ENCODE measurements at places on chromosomes 5 and 9.

GRCh38 chr9:113992276-113992951, 85.7 kb downstream of the AMBP start:
- DNase-seq, result no peak

- no peak for DNase-seq
Observed at GRCh38 chr9:117437283-117437682, 22.4 kb upstream of the ASTN2 start.

- DNase-seq, result no peak
Observed at GRCh38 chr5:33258553-33258952, 182.2 kb upstream of the TARS1 start.

GRCh38 chr5:120614531-120615180, 150.6 kb downstream of the PRR16 start:
- no peak for DNase-seq

- DNase-seq, result no peak
Observed at GRCh38 chr9:16885931-16886330, 15.5 kb upstream of the BNC2 start.

- no peak for DNase-seq
Observed at GRCh38 chr9:82680179-82680935, 382.6 kb downstream of the RASEF start.

GRCh38 chr5:40402007-40402364, 277.7 kb upstream of the PTGER4 start:
- no peak for DNase-seq
